ENCODE measurements at places on chromosomes 13 and 19.
A peak's percentile ranks its signal among the peaks of the same experiment; 100 is the strongest.

GRCh38 chr13:48563626-48564025 lies 30.7 kb upstream of the RCBTB2 start:
- no peak for DNase-seq

GRCh38 chr19:3201911-3202310 lies 16.2 kb downstream of the NCLN start:
- no peak for DNase-seq

DNA sequence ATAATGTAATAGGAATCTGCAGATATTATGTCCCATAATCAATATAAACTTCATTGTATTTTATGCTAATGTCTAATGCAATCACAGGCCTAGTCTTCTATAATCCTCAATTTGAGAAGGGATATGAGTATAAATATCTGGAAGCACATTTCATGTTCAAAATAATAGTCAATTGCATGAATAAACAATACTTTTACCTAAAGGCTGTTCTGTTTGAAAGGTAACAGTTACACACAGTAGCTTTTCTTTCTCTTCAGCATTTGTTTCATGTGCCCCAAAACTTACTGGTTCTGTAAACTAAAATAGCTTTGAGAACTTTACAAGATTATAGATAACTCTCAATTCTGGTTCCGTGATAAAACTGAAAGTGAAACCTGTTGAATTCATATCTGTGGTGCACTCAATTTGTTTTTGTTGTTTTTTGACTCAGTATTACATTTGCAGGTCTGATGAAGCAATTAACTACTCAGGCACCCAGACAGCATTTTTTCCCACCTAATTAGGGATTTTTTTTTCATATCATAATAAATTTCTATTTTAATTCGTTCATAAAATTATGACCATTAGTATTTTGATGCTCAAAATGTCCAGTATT lies 1193.8 kb downstream of the SLITRK1 start:
- DNase-seq: peak; percentile 47

DNA sequence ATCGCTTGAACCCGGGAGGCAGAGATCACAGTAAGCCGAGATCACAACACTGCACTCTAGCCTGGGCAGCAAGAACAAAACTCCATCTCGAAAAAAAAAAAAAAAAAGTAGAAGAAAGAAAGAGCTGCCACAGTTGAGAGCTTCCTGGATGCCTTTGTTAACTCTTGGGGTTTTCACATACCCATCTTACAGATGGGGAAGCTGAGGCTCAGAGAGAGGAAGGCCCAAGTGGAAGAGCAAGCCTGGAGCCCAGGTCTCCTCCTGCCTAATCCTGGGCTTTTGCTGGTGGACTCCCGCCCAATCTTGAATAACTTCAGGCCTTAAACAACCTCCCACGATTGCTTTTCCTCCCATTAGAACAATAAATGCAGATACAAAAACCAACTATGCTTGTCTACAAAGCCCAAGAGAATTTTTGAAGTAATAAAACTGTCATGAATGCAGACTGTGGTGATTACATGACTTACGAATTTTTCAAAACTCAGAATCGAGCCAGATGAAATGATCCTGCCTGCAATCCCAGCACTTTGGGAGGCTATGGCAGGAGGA lies 41.7 kb downstream of the LTBP4 start:
- no peak for DNase-seq

DNA sequence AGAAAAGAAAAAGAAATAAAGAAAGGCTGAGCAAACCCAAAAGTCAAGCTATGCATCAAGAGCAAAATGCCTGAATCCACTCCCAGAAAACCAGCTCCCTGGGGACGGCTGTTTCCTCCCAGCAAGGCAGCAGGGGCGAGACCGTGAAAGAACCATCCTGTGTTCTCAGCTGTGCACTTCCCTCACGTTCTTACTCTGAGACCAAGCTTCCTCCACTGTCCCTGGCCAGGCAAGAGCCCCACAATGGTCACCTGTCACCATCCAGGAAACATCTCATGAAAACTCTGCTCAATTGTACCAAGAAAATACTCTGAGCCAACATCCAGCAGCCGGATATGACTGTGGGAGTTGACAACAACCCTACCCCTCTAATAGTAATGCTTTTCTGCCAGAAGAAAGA lies 22.9 kb downstream of the RAB20 start:
- no peak for DNase-seq

DNA sequence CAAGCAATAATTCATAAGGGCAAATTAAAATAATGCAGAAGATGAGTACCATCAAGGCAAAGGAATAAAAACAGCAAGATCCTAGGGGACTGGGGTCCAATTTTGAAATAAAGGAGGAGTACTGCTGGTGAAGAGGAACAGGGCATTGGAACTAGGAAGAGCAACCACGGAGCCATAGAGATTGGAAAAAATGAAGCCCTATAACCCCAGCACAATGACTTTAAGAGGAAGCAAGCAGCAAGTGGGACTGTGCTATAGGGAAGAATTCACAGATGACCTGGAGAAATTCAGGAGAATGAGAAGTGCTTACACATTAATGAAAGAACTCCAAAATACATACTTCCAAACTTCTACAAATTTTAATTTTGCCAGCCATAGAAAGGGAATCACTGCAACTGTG lies 44.9 kb upstream of the ITM2B start:
- no peak for DNase-seq

- DNase-seq: no peak
Measured at GRCh38 chr13:109704771-109705635, 81.4 kb downstream of the IRS2 start.

GRCh38 chr13:49690133-49690994 lies 922 bp downstream of the EBPL start:
- DNase-seq: peak; percentile 71

- DNase-seq: peak; percentile 77
Measured at GRCh38 chr13:64551755-64552154, 2678.4 kb downstream of the PCDH9 start.

DNA sequence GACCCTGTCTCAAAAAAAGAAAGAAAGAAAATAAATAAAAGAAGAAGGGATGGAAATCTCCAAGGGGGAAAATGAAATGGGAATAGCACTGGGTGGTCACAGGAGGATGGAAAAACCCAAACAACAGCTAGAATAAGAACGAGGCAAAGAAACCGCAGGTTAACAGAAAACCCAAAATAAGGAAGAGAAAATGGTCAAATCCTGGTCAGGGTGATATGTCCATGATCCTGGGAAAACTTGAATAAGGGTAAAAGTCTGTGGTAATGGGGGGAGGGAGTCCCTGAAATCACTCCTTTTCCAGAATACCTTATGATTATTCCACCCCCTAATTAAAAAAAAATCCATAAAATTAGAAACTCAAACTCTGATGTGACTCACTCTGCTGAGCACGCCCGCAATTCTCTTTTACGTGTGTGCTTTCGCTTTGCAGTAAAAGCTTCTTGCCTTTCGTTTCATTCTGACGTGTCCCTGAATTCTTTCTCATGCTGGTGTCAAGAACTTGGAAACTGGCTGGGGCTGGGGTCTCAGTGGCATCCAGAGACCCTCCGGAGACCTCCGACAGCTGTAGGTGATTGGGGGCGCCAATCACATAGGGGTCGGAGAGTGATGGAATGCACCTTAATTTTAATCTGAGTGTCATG lies 4.3 kb upstream of the NAXD start:
- DNase-seq: peak; percentile 10

DNA sequence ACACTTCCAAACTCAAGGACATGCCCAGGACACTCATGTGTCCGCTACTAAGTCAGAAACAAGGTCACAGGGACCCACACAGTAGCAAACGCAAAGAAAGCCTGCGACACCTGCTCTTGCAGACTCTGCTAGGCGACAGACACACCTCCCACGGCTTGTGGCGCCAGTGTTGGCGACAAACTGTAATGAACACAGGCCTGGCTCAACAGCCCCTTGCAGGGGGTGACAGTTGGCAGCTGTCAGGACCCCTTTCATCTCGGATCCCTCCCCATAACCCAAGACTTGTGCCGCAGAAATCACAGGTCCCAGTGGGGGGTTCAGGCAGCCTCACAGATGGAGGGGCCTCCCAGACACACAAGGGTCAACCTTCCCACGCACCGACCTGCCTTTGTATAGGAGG lies 364 bp downstream of the CKM start:
- DNase-seq: no peak

DNA sequence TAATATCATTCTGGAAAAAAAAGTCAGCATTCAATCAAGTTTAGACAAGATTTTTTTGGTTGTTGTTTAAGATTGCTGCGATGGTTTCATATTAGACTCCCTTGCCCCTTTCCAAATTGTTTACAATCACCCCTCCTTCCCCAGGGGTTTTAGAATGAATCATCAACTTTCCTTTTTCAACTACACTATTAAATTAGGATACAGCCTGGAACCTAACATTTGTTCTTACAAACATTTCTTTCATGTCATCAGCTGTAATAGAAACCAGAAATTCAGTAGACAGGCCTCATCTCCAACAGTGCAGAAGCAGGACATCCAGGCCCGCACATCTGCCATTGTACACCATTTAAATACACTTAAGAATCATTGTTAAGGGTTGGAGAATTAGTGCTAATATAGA lies 44.4 kb upstream of the WDFY2 start:
- no peak for DNase-seq

DNA sequence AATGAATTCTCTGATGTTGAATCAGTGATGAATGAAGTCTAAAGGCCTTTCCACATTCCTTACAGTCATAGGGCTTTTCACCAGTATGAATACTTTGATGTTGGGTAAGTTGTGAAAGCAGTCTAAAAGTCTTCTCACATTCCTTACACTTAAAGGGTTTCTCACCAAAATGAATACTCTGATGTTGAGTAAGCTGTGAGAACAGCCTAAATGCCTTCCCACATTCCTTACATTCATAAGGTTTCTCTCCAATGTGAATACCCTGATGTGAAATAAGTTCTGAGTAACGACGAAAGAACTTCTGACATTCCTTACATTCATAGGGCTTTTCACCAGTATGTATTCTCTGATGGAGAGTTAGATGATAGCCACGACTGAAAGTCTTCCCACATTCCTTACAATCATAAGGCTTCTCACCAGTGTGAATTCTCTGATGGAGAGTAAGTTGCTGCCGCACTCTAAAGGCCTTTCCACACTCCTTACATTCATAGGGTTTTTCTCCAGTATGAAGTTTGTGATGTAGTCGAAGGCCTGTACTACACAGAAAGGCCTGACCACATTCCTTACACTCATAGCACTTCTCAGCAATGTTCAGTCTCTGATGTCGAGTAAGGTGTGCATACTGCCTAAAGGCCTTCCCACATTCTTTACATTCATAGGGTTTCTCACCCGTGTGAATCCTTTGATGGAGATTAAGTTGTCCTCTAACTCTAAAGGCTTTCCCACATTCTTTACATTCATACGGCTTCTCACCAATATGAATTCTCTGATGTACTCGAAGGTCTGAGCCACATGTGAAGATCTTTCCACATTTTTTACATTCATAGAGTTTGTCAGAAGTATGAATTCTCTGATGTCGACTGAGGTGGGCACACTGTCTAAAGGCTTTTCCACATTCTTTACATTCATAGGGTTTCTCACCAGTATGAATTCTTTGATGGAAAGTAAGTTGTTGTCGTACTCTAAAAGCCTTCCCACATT lies 19.9 kb downstream of the ZFP30 start:
- no peak for DNase-seq

DNA sequence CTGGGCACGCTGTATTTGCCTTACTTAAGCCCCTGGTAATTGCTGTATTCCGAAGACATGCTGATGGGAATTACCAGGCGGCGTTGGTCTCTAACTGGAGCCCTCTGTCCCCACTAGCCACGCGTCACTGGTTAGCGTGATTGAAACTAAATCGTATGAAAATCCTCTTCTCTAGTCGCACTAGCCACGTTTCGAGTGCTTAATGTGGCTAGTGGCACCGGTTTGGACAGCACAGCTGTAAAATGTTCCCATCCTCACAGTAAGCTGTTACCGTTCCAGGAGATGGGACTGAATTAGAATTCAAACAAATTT lies 676 bp downstream of the BRCA2 start:
- DNase-seq: no peak

- DNase-seq: no peak
Measured at GRCh38 chr13:28035146-28035782, 46.8 kb upstream of the URAD start.

DNA sequence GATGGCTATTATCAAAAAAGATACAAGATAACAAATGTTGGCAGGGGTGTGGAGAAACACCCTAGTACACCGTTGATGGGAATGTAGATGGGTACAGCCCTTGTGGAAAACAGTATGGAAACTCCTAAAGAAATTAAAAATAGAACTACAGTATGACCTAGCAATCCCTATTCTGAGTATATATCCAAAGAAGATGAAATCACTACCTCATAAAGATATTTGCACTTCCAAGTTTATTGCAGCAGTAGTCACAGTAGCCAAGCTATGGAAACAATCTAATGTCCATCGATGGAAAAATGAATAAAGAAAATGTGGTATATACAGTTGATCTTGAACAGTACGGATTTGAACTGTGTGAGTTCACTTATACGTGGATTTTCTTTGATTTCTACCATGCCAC lies 28.3 kb downstream of the TDRD3 start:
- no peak for DNase-seq

DNA sequence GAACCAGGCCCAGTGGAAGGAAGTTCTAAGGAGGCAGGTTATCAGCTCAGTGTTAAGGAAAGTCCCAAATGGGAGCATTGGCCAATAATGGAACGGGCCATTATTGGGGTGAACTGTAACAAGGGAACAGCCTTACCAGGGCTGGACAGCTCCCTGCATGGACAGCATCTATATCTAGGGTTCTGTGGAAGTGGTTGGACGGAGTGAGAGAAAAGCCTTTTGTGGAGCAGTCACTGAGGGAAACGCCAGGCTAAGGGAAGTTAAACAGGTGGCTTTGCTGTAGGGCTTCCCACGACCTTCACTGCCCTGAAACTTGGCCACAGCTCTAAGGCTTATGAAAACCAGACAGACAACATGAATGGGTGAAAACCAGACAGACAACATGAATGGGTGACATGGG lies 17.0 kb downstream of the POU2F2 start:
- no peak for DNase-seq

- DNase-seq: no peak
Measured at GRCh38 chr13:28440774-28441504, 54.0 kb downstream of the FLT1 start.

DNA sequence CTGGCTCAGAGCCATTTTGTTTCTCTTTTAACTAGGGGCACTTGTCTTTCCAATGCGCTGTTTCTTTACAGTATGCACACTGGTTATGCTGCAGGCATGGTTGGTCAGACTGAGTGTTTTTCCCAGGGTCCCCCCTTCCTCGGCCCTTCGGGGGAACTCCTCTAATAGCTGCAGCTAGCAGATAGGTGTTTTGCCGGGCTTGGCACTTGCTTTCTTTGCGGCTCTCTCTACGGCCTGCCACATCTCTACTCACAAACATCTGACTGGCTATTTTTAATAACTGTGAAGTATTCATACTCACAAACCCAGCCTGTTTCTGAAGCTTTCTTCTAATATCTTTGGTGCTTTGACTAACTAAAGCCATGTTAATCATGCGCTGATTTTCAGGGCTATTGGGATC lies 89.4 kb downstream of the SLC25A15 start:
- no peak for DNase-seq

- DNase-seq: no peak
Measured at GRCh38 chr19:32720216-32720935, 809 bp downstream of the TDRD12 start.

DNA sequence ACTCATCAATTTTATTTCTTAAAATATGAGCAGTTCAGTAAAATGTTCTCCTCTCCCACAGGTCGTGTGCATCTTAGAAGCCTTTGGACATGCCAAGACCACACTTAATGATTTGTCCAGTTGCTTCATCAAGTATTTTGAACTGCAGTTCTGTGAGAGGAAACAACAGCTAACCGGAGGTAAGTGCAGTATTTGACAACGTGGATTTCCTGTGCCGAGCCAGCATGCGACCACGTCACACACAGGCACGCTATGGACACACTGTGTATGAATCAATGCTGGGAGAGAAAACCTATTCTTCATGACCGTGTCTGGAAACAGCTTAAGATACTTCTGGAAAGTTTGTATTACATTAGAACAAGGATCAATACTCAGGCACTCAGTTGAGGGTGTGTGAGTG lies 268.5 kb downstream of the MYO16 start:
- DNase-seq: no peak
